ENCODE measurements at places on chromosomes 16 and 17.

GRCh38 chr16:21336231-21336630 lies 58.1 kb upstream of the CRYM start:
- DNase-seq: no peak

- no peak for DNase-seq
Measured at GRCh38 chr16:22648141-22648540, 137.4 kb downstream of the NPIPB5 start.

DNA sequence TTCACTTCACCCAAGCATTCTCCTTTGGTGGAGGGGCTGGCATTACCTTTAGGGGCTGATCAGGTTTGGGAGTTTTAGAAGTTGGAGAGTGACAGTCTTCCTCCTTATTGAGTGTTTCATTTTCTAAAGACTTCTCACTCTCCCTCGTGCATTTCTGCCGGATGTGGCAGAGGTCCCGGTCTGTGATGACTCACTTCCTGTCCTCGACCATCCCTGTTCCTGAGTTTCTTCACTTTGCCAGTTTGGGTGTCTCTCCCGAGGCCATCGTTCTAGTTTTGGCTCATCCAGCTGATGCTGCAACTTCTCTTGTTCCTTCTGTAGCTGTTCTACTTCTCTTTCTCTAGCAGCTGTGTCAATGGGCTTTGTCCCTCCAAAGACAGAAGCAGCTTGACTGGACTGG lies 104.3 kb downstream of the PHKB start:
- DNase-seq: peak; percentile 17

DNA sequence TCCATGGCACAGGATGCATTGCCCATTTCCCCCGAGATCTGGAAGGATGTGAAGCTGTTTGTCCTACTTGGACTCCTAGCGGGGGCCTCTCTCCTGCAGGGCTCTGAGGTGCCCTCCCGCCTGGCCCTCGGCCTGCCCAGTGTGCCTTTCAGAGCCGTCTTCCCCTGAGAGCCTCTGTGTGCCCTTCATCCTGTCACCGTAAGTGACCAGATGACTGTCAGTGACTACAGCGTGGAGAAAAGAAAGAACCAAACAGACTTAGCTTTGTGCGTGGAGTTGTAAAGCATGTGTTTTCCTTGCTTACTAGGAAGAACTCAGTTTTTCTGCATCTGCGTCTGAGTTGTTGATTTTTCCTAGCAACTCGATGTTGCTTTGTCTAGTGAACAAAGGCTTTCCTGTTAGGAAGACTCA lies 56.1 kb downstream of the BANP start:
- DNase-seq: no peak

DNA sequence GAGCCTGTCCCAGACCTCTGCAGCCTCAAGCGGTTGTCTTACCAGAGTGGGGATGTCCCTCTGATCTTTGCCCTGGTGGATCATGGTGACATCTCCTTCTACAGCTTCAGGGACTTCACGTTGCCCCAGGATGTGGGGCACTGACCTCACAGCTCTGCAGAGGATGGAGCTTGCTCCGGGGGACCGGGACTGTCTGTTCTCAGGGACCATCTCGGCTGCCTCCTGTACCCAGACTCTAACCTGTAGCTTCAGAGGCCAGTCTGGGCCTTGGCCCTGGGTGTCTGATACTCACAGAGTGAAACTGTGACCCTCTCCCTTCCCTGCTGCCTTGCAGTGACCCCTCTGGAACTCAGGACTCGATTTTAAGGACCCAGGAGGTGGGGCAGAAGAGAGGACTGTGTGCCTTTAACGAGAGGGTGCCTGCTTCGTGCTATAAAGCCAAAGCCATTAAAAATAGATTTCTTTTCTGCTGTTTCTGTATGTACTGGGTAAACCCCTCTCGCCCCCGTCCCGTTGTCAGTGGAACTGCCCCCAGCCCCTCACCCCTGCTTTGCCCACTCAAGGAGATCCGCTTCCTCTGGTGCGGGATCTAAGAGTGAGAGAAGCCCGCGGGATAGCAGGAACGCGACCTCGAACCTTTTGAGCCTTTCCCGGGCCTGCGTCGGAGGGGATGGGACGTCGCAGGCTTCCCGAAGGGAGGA lies 1.1 kb upstream of the LLGL2 start:
- DNase-seq: no peak

- DNase-seq: peak; percentile 48
Measured at GRCh38 chr17:66523378-66524200, 221.2 kb downstream of the PRKCA start.

DNA sequence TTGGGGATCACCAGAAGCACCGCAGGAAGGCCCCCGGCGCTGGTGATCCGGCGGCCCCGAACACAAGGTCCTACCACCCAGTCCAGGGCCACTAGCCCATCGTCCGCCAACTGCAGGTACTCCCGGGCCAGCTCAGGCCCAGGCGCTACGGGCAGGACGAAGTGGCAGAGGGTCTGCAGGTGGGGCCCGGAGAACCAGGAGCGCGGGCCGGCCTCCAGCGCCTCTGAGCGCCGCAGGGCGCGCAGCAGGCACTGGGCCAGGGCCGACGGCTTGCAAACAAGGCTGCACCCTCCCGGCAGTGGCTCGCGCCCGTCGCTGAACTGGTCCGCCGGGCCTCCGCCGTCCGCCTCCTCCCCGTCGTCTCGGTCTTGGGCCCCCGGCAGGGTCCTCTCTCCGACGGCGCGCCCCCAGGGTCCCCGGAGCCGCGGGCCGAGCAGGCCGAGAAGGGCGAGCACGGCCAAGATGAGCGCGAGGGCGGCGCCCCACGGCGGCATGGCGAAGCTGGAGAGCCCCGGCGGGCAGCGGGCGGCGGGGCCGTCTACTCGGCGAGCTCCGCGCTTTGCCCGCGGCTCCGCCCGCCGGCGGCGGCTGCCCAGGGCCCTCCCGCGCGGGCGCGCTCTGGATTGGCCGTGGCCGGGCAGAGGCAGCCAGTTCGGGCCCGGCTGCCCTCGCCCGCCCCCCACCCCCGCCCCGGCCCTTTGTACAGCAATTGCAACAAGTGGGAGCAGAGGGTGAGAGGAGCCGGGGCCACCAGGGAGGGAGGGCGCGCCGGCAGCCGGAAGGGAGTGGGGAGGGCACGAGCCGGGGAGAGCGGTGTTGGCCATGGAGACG lies at the start of gene ABHD15:
Gene ABHD15 (minus strand): TSS at position 565 of the 831 bp plus-strand sequence. CDS start 71 bp downstream, at position 494.
- peak; percentile 81 for DNase-seq

DNA sequence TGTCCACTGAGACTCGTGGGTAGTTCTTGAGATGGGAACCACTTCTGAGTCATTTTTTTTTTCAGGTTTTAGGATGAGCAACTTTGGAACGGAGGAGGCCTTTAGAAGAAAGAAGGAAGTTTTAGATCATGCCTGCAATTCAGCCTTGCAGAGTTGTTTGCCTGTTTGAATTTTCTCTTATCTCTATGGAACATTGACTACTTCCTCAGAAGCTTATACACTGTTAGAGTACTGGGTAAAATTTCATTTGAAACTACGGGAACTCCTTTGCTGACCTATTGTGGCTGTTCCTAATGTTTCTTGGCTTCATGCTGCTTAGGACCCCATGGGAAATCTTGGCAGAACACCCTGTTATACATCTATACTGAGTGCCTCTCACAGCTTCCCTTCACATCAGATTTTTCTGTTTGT lies 70.8 kb downstream of the MAP2K6 start:
- DNase-seq: no peak

DNA sequence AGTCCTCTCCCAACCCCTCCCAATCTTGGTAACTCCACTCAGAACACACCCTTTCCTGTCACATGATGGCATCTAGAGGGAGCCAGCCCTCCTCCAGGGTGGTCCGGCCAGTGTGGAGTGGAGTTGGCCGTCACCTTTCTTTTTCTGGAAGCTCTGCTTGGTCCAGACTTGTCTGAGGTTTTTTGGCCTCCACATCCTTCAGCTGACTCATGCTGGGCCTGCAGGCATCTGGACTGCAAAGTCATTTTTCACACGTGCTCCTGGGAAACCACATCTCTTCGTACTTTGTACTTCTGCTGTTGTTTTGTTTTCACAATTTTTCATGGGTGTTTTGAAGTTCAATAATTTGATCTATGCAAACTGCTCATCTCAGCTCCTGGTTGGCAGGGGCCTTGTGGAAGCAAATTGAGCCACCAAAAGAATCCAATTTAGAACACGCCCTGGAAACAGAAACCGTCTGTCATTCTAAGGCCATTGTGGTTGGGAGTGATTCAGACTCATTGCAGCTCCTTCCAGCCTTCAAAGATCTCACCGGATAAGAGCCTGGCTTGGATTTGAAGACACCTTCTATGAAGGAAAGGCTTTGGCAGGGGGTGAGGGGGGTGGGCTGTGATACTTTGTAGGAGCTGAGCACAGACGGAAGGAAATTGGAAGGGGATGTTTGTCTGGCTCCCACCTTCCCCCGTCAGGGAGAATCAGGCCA lies 42.4 kb upstream of the NF1 start:
- peak; percentile 83 for DNase-seq

DNA sequence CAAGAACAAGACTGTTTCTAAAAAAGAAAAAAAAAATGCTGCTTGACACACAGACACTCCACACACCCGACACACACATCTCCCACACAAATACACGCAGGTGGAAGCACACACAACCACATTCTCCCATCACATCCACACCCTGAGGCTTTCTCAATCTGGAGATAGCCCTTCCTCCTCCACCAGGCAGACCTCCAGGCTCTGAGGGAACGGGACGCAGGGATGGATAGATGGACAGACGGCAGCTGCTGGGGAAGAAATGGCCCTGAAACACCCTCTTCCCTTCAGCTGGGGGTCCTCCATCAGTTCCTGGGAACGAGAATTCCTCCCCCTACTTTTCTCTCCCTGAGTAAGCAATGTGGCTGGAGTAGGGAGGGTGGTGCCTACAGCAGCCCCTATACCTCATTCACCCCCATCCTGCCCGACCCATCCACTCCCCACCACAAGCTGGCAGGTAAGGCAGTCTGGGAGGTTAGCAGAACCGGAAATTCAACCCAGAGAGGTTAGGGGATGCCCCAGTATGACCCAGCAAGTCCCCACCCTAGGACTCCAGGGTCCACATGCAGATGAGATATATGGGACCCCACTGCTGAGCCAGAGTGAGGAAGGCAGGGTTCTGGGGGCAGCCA lies 4.1 kb upstream of the LITAFD start:
- no peak for DNase-seq

DNA sequence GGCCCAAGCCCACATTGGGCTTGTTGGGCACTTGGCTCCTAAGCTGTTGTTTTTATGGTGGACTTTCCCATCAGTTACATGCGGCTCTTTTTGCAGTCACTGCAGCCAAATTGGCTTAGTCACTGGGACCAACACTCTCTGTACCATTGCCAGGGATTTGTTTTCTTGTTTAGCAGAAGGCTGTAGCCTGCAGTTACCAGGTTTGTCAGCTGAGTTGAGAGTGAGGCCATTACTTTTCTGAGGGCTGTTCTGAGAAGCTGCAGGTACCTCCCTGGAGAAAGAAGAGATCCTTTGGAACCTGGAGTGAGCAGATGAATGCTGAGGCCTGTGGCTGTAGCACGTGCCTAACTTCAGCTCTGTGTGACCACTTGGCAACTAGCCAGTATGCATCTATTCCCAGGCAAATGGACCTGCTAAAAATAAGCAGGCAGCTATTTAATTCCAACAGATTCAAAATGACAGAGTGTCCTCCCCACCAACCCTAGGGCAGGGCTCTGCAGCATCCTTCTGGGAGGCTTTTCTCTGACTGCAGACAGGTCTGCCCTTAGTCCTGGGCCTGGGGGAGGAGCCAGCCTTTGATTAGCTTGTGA lies 12.9 kb downstream of the AKAP1 start:
- DNase-seq: peak; percentile 58

GRCh38 chr17:79188048-79188447 lies 113.4 kb downstream of the ENGASE start:
- DNase-seq: peak; percentile 66

- no peak for DNase-seq
Measured at GRCh38 chr17:32267690-32268205, 2.1 kb downstream of the RHBDL3 start.

GRCh38 chr16:86823888-86824671 lies 245.7 kb downstream of the FOXL1 start:
- DNase-seq: no peak

DNA sequence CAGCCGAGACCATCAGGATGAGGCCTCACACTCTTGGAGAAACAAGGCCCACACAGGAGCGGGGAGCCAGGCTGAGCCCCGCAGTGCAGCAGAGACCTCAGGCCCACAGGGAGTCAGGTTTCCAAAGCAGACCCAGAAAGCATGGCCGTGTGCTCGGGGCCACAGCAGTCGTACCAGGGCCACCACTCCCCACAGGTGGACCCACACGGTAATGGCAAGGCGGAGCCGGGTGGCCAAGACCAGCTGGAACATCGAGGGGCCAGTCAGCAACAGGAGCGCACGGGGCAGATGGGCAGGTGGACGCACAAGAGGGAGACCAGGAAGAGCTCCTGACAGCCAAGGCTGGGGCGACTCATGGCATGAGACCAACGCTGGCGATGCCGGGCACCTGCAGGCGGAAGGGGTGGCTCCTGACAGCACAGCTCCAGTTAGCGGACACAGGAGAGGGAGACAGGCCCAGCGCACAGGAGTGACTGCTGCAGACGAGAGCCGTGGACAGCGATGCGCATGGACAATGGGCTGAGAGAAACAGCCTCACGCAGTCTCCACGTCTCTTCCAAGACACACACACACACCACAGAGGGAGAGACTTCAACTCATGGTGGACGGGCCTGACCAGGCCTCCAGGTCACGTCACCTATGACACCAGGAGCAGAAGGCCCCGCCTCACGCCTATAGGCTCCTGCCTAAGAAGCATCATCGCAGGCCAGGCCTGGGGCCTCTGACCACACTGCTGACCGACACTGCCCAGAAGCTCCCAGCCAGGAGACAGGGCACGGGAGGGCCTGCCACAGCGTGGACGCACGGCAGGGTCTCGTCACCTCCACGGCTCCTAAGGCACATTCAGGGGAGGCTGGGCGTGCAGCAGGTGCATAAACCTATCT lies 58.6 kb downstream of the ZNF778 start:
- DNase-seq: no peak

GRCh38 chr16:28078261-28078660 lies 14.7 kb upstream of the GSG1L start:
- DNase-seq: no peak

DNA sequence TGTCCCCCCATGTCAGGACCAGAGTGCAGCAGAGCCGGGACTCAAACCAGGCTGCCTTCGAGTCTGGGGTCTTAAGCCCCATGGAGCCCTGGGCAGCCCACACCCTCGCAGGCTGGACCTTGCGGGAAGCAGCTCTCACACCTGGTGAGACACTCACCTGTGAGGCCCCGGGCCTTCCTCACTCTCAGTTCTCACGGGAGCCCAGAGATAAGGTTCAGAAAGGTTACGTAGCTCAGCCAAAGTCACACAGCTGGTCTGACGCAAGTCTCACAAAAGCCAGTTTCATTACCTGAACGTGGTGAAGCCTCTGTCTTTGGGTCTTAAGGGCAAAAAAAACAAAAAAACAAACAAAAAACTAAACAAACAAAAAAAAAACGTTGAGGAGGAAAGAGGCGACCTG lies 32.8 kb upstream of the SSTR5 start:
- DNase-seq: no peak

- DNase-seq: no peak
Measured at GRCh38 chr16:85263239-85263585, 150.9 kb upstream of the CIBAR2 start.

Measured in hepatic stellate cell (primary cell).